ENCODE measurements at places on chromosomes 12 and 14.

- DNase-seq: no peak
Measured at GRCh38 chr14:90959344-90959743, 101.1 kb downstream of the RPS6KA5 start.

DNA sequence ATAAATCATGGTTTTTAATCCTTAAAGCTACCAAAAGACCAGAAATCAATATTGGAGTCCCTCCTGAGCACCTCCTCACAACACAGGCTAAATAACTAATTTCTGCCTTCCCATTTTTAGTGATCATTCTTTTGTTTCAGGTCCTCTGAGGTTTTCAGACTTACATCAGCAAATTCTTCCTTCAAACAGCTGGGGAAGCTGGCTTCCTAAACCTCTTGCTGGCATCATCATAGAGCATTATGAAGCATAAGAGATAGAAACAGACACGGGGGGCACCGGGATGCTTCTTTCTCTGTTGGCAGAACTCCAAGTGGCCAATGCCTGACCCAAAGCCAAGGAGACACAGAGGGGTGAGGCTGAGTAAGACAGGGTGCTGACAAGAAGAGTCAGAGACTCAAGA, 47.9 kb upstream of the DBX2 start:
- no peak for DNase-seq

DNA sequence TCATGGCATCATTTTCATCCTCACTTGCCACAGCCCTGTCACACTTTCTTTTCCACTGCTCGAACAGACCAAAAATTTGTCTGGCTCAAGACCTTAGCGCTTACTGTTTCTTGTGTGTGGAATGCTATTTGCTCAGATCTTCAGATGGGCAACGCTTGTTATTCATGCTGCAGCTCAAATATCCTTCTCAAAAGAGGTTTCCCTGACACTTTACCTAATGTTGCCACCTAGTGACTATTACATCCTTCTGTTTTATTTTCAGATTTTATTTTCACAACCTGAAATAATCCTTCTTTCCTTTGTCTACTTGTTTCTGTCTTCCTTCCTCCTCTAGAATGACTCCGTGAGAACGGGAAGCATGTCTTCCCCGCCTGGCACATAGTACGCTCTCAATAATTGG, 5.6 kb downstream of the FBXO33 start:
- no peak for DNase-seq

GRCh38 chr12:84198294-84198946, 714.2 kb downstream of the SLC6A15 start:
- DNase-seq: no peak

GRCh38 chr12:86283620-86284019, 27.4 kb upstream of the MGAT4C start:
- DNase-seq: no peak

- no peak for DNase-seq
Measured at GRCh38 chr14:32905013-32905412, 33.7 kb upstream of the NPAS3 start.

DNA sequence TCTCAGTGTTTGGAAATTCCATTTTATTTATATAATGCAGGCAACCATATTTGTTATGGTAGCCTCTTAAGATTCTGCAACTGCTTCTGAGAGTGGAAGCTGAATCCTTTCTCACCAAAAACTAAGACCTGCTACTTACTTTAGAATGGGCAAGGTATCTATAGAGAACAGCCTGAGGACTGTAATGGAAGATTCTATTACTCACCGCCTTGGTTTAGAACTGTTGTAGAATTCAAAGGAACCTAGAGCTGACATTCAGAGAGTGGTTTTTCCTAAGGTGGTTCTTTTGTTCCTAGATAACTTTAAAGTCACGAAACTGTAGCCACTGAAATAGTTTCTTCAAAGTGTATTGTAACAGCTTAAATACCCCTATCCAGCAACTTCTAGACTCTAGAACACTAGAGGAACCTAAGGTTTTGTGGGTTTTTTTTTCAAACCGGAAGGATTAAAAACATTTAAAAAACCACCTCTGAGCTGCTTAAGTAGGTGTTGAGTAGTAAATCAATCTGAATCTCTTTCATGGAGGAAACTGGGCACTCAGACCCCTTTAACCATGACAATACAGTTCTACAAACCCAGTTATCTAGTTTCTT, 4.2 kb downstream of the TDP1 start:
- peak; percentile 59 for DNase-seq

DNA sequence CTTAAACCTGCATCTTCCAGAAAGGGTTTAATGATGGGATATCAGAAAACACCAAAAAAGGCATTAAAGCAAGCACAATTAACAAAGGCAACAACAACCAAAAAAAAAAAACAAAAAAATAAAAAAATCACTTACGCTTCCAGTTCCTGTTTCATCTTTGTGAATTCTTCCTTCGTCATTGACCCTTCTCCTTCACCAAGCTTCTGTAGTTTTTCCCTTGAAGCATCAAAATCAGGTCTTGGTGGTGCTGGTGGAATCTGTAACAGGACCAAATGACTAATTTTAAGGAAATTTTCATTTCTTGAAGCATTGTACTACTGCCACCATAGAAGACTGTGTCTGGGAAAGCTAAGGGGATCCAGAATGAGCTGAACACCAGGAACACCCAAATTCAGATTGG, 24.5 kb downstream of the SNX6 start:
- DNase-seq: no peak

DNA sequence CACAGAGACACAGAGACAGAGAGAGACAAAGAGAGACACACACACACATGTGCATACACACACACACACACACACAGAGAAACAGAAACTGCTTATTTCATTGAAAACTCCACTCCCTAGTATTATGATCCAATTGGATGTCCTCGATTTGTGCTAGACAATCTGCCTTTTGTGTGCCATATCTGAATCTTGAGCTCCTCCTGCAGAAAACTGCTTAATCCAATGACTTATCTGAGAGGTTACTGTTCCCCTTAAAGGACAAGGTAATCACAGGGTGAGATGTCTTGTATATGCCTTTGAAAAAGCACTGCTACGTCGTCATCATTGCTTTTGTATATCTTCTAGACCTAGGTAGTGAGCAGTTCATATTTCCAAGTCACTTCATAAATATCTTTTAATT, 371.5 kb downstream of the LRIG3 start:
- no peak for DNase-seq

DNA sequence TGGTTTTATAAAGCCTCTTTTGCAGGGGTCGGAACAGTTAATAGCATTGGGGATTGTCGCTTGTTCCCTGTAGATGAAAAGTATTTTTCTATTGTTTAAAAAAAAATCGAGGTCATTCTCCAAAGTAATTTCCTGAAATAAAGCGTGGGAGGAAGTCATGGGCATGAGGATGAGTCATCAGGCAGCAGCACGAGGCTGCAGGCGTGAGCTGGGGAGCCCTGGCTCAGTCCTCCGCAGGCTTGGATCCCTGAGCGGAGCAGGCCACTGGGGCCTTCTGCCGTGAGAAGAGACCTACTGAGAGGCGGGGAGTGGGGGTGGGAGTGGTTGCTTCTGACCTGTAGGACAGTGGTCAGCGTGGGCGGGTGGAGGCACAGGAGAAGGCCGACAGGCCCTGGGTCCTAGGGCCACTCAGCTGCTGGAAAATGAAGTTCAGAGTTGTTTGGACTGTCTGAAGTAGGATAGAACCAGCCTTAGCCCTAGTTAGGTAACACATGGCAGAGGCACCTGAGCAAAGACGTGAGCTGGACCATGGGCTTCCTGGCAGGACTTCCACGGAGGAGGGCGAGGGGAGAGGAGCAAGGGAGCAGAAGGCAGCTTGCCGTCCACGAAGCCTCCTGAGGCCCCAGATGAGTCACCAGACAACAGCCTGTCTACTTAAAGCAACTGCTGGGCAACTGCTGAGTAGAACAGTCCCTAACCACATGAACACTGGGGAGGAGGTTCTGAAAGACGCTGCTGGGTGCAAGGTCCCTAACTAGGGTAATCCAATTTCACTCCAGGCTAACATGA, 21.1 kb upstream of the LGALS3 start:
- DNase-seq: no peak

DNA sequence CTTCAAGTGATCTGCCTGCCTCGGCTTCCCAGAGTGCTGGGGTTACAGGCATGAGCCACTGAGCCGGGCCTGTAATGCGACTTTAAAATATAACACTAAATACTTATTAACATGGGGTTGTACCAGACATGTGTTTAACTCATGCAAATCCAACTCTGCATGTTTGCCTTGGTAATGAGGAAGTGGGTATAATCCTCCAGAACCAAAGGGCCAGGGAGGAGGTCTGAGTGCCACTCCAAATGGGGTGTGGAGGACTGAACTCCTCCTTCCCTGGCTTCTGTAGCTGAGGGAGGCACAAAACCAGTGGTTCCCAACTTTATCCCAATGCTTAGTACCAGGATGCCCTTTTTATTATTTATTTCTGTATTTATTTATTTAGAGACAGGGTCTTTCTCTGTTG, 61.6 kb upstream of the MED13L start:
- no peak for DNase-seq

DNA sequence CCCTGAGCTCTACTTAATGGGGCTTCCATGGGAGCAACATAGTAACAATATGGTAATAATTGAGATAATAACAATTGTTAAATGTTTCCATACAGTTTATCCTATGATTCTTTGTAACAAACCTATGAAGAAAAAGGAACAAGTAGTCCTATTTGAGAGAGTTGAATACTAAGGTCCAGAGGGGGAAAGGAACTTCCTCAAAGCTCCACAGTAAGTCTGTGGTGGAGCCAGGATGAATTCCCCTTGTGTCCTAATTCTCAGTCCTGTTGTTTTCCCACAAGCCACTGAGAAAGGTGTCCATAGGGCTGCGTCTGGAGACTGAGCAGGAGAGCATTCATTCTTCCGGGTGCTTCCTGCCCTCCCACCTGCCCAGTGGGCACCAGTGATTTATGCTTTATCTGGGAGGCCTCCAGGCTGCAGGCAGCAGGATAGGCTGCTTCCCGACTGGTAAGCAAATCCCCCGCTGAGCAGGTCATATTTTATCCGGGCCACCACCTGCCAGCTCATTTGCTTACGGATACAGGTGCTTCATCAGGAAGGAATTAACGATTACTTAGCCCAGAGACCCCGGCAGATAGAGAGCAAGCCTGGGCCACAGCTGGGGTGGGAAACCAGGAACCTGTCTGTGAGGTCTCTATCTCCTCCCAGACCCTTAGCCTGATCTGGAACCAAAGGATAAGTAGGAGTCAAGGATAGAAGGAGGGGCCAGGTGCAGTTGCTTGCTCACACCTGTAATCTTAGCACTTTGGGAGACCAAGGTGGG, 33.9 kb upstream of the FAM222A start:
- DNase-seq: no peak

- no peak for DNase-seq
Measured at GRCh38 chr12:101845137-101845711, 14.5 kb upstream of the GNPTAB start.

- no peak for DNase-seq
Measured at GRCh38 chr12:108614041-108614440, 16.2 kb upstream of the TMEM119 start.

DNA sequence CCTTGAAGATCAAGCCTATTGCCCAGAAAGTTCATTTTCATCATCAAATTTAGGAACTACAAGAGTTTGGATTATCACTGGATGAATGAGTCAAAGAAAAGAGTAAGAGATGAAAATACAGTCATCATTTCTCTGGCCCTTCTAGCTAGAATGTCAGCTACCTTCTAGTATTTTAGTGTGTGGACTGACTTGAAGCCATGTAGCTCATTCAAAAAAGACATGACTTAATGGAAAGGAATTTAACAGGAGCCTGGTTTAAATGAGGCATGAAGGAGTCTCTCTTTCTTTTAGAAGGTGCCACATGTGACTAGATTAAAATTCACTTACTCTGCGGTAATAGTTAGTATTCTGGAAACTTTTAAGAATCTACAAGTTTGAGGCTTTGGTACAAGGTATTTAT, 7.1 kb downstream of the PTHLH start:
- no peak for DNase-seq

DNA sequence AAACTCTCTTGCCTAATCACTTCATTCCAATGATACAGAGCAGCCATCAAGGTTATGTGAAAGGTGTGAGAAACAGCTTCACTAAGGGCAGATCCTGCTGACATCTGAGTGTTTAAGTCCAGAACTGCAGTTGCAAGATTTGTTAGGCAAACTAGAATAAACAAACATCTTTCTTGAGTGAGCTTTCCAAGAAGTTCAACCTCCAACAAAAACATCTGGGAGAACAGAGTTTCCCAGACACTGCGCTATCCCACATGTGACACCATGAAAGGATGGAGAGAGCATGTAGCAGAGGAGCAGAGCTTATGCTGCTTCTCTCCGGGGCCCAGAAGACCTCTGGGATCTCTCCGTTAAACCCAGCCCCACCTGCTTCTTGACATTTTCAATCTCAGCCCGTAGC, 5.6 kb downstream of the KRT76 start:
- DNase-seq: no peak

- DNase-seq: no peak
Measured at GRCh38 chr14:80264702-80265101, 53.4 kb upstream of the DIO2 start.
